GM23248 (cell line): ENCODE measurements at places on chromosomes 5 and 9.
A peak's percentile ranks its signal among the peaks of the same experiment; 100 is the strongest.

DNA sequence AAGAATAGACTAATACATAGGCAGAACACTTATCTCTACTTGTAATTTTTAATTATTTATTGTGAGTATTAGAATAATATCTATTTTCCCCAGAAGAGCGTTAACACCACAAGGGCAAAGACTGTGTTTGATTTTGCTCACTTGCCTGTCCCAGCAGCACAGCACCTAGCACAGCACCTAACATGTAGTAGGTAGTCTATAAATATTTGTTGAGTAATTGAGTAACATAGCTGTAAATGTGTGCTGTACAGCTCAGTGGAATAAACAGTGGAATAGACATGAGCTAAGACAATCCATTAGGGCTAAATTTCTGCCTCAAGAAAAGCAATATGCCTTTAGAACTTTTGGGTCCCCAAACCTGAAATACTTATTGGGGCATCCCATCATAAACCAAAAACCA lies 49.3 kb upstream of the VCAN start:
- no peak overlapping the region for H3K4me3 ChIP-seq
- no peak overlapping the region for H3K27ac ChIP-seq
- no peaks in the 10 kb centered on the region for H3K36me3 ChIP-seq

DNA sequence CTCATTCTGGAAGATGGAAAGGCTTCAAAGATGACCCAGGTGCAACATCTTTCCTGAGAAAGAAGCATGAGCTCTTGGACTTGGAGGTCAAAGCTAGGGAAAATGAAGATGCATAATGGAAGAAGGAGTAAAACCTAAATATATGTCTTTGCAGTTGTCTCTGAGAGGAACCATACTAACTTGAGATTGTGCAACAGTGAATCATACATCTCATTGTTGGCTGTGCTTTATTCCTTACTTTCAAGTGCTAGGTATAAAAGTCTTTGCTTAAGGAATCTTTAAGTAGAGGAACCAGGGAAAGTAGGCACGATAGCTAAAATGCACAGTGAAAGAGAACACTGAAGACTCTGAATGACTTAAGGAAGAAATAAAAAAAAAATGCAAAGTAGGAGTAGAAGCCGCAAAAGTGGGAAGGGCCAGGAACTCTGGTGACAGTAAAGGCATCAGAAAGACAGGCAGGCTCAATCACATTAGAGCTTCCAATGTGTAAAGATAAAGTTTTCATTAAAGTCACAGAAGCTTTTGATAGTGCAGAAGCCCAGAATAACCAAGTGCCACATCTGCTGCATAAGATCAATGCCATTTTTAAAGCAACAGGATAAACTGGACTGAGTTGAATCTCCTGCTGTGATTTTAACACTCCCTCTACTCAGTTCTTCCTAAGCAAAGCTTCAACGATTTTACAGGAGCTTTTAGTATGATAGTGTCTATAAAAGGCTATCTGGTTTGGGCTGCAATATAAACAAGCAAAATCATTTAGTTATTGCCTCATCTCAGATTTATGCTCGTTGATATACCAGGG lies 432.3 kb upstream of the EDIL3 start:
- no peaks in the 10 kb centered on the region for H3K36me3 ChIP-seq
- H3K27me3 ChIP-seq: no peaks in the 10 kb centered on the region
- no peak overlapping the region for H3K4me3 ChIP-seq
- H3K4me1 ChIP-seq: no peaks in the 10 kb centered on the region
- no peak overlapping the region for H3K27ac ChIP-seq

GRCh38 chr5:83471405-83472212 lies at the start of gene VCAN:
Gene VCAN, plus strand, starts transcription at chr5:83471744. Its CDS starts 11,775 bp downstream, at chr5:83483519.
- peaks cover 2% of the 10 kb centered on the region; the same call in 1 of the 2 replicates for H3K27me3 ChIP-seq
- peak within 1 kb of the TSS; percentile 90 for H3K4me3 ChIP-seq
- H3K27ac ChIP-seq: peak within 1 kb of the TSS; percentile 93
- H3K4me1 ChIP-seq: peaks cover 25% of the 10 kb centered on the region

DNA sequence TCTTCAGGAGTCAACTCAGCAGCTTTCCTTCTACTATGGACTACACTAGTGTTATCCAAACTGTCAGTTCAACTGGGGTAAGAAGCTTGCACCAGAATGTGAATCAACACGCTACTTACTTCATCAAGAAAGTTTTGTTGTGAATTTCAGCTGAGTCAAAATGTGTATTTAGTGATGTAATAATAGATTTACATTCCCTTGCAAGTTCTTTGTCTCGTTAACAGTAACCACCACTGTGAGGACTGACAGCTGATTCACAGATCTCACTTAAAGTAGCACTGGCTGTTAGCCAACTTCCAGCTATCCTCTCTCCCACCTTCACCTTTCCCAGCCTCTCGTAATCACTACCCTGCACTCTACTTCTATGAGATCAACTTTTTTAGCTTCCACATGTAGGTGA lies 445.3 kb downstream of the NTRK2 start:
- H3K4me3 ChIP-seq: no peak overlapping the region
- no peaks in the 10 kb centered on the region; the same call in 1 of the 2 replicates for H3K27me3 ChIP-seq
- no peak for DNase-seq
- no peaks in the 10 kb centered on the region for H3K36me3 ChIP-seq
- no peaks in the 10 kb centered on the region for H3K4me1 ChIP-seq

GRCh38 chr5:45262061-45262590 lies 434.1 kb downstream of the HCN1 start:
- H3K36me3 ChIP-seq: no peaks in the 10 kb centered on the region
- H3K4me3 ChIP-seq: no peak overlapping the region
- no peak for DNase-seq

DNA sequence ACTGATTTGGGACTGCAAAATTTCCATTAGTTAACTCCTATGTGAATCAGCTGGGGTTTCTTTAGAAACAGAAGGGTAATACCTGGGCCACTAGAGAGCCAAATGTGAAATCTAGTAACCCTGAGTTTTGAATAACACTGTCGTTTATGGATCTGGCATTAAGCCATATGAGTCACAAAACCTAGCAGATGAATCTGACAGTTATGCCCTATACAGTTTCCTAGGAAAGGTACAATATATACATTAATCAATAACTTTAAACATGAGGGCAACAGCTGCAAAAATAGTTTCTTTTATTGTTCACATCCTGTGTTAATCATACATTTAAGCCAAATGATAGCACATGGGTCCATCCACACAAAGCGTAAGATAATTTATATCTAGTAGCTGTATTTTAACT lies 56.9 kb downstream of the PAM start:
- peak; percentile 50 for DNase-seq
- H3K27me3 ChIP-seq: no peaks in the 10 kb centered on the region
- no peak overlapping the region for H3K27ac ChIP-seq
- H3K4me1 ChIP-seq: peaks cover 38% of the 10 kb centered on the region
- H3K4me3 ChIP-seq: no peak overlapping the region

DNA sequence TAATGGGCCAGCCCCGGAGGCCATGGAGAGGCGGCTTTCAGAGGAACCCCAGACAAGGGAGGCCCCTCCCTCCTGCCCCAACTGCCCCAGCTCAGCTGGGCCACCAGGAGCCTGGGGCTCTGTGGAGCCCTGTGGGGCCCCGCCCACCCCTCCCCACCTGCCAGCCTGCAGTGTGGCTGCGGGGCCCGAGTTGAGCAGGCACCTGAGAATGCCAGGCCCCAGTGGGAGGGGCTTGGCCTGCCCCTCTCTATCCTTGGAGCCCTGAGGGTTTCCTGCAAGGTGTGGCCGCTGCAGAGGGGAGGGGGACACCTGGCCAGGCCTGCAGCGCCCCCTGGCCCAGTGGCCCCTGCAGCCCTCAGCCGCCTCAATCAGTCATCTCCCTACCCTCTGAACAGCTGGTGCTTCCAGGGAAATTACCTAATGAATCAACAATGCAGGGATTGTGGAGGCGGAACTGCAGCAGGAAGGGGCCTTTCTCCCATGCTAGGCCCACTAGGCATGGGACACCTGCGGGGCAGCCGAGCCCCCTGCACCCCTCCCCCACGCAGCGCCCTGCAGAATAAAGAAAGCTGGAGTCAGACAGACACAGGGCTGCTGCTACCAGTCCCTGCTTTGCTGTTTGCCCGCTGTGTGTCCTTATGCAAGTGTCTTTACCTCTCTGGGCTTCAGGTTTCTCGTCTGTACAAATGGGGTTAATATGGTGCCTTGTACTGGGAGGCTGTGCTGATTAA lies 48.0 kb downstream of the LMX1B start:
- peaks cover 9% of the 10 kb centered on the region for H3K27me3 ChIP-seq
- H3K36me3 ChIP-seq: no peaks in the 10 kb centered on the region
- H3K4me3 ChIP-seq: no peak overlapping the region
- no peak overlapping the region for H3K27ac ChIP-seq

DNA sequence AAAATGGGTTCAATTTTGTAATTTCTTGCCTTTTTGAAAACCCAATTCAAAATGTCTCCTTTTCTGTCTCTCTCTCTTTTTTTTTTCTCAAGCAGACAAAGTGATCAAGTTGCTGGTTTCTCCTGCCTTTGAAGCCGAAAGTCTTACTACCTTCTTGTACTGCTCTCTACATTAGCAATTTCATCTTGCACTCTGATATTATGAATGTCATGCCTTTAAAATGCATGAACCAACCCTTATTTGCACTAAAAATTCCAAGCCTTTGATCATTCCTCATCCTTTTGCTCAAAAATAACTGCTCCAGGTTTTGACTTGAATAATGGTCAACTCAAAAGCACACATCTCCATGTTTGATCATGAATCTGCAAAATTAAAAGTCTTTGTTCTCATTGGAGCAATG lies 125.2 kb downstream of the CETN3 start:
- DNase-seq: no peak
- H3K27ac ChIP-seq: no peak overlapping the region
- H3K36me3 ChIP-seq: no peaks in the 10 kb centered on the region
- no peaks in the 10 kb centered on the region for H3K4me1 ChIP-seq
- H3K4me3 ChIP-seq: no peak overlapping the region

DNA sequence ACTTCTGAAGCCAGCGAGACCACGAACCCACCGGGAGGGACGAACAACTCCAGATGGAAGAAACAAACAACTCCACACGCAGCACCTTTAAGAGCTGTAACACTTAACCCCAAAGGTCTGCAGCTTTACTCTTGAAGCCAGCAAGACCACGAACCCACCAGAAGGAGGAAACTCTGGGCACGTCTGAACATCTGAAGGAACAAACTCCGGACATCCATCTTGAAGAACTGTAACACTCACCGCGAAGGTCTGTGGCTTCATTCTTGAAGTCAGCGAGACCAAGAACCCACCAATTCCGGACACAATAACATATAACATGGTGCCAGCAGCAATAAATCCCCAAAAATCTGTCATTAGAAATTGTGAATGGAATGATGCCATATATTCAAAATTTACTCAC lies 180.9 kb downstream of the TLE1 start:
- DNase-seq: no peak
- no peak overlapping the region for H3K4me3 ChIP-seq
- H3K27ac ChIP-seq: no peak overlapping the region
- no peaks in the 10 kb centered on the region for H3K36me3 ChIP-seq
- H3K4me1 ChIP-seq: no peaks in the 10 kb centered on the region

DNA sequence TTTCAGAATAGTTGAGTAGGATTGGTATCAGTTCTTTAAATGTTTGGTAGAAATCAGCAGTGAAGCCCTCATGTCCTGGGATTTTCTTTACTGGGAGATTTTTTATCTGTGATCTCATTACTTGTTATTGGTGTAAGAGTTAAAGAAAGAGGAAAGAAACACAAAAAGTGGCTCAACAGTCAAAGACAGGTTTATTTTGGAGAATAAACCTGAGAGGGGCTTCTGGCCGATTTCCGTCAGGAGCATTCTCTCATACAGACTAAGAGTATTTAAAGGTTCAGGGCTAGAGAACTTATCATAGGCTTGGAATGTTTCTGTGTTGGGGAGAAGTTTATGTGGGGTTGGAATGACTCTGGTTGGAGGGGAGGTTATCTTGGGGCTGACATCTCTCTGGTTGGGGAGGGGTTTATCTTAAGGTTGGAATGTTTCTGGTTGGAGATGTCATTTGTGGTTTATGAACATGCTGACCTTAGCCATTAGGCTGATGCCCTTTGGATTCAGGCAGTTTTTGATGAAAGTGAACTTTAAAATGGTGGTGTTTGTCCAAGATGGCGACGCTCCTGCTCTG lies 62.5 kb downstream of the CFAP95 start:
- no peak overlapping the region for H3K4me3 ChIP-seq
- no peak overlapping the region for H3K27ac ChIP-seq
- H3K4me1 ChIP-seq: peaks cover 10% of the 10 kb centered on the region
- H3K36me3 ChIP-seq: no peaks in the 10 kb centered on the region
- H3K27me3 ChIP-seq: no peaks in the 10 kb centered on the region

- H3K4me1 ChIP-seq: peaks cover 26% of the 10 kb centered on the region
- no peaks in the 10 kb centered on the region for H3K36me3 ChIP-seq
- H3K27ac ChIP-seq: no peak overlapping the region
Measured at GRCh38 chr5:135312255-135312935, 86.6 kb downstream of the MACROH2A1 start.

- peaks cover 11% of the 10 kb centered on the region for H3K4me1 ChIP-seq
- H3K27ac ChIP-seq: no peak within 1 kb of the TSS
- peak; percentile 50 for DNase-seq
- H3K4me3 ChIP-seq: no peak within 1 kb of the TSS
- H3K27me3 ChIP-seq: no peaks in the 10 kb centered on the region
Measured at GRCh38 chr5:33984671-33985124, at the start of gene SLC45A2. Gene SLC45A2, minus strand, starts transcription at chr5:33984693. Its CDS starts 110 bp downstream, at chr5:33984583.

- H3K36me3 ChIP-seq: no peaks in the 10 kb centered on the region
- no peak for DNase-seq
Measured at GRCh38 chr9:126113176-126113575, 213.5 kb upstream of the MVB12B start.

GRCh38 chr9:100196828-100197227 lies 97.8 kb downstream of the INVS start:
- no peaks in the 10 kb centered on the region for H3K27me3 ChIP-seq
- peaks cover 8% of the 10 kb centered on the region; the same call in 1 of the 2 replicates for H3K36me3 ChIP-seq
- H3K27ac ChIP-seq: no peak overlapping the region
- H3K4me3 ChIP-seq: no peak overlapping the region
- H3K4me1 ChIP-seq: no peaks in the 10 kb centered on the region

- H3K4me1 ChIP-seq: 0 out of 2 replicates have a peak, but pooled peaks cover 5% of the 10 kb centered on the region
- H3K4me3 ChIP-seq: no peak overlapping the region
- H3K27ac ChIP-seq: no peak overlapping the region
- H3K36me3 ChIP-seq: no peaks in the 10 kb centered on the region
Measured at GRCh38 chr5:171595801-171596231, 176.4 kb downstream of the FGF18 start.

- H3K27ac ChIP-seq: no peak overlapping the region
- no peak overlapping the region for H3K4me3 ChIP-seq
- no peak for DNase-seq
- H3K4me1 ChIP-seq: no peaks in the 10 kb centered on the region
Measured at GRCh38 chr9:94563548-94563947, 8.7 kb downstream of the PCAT7 start.

- H3K36me3 ChIP-seq: no peaks in the 10 kb centered on the region
- DNase-seq: no peak
- no peak overlapping the region for H3K4me3 ChIP-seq
- H3K27me3 ChIP-seq: no peaks in the 10 kb centered on the region
- H3K4me1 ChIP-seq: peaks cover 13% of the 10 kb centered on the region
Measured at GRCh38 chr5:126864042-126864688, 87.2 kb downstream of the LMNB1 start.
